Left lobe of liver (tissue), 2 donors: ENCODE measurements at places on chromosomes 3 and 15. TPM values are rescaled to one million over a fixed set of nuclear protein-coding genes. Genes with fewer than 3 reads are reported as not detected.

LYZL4 gene
- total RNA-seq = not detected

NANOGP8 gene
- 0.45 TPM for total RNA-seq

DNA sequence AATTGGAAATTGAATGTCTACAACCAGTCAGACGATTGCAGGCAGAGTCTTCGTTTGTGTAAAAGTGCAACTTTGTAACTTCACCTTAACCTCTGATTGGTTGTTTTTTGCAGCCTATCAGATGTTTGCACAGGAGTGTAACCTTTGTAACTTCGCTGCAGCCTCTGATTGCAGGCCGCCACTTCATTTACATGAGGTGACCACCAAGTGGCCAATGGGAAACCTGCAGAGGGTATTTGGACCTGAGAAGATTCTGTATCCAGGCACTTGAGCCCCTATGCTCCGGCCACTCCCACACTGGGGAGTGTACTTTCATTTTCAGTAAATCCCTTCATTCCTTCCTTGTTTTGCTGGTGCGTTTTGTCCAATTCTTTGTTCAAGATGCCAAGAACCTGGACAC is 68.1 kb upstream of the PFN2 start:
- DNase-seq = no peak

DNA sequence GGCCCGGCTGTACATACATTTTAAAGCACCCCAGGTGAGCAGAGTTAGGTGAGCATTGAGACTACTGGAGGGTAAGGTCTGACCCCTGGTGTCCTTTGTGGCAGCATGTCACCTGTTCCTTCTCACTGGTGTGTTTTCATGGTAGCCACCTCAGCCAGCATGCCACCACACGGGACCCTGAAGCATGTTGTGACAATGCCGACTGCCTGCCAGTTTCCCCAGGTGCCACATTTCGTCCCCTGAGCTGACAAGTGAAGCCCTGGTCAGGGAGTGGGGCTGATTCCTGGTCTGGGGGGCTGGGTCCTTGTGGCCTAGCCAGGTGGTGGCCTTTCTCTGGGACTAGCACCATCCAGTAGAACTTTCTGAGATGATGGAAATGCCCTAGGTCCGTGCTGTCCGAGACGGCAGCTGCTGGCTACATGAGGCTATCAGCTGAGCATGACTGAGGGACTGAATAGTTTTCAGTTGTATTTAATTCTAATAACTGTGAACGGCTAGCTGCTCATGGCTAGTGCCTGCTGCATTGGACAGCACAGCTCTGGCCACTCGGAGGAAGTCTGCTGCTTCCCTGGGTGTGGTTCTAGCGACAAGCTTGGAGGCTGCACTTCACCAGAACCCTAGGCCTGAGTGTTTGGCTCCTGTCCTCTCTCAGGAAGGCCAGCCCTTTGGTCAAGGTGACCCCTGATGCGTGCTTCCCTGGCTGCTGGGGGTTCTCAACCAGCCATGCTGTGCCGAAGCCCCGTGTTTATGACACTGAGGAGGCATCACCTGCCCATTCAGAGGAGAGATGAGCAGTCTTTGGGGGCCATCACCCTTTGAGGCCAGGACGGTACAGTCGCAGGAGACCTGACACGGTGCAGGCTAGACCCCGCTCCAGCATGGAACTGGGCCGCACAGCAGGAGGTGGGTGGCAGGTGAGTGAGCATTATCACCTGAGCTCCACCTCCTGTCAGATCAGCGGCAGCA is 3.9 kb downstream of the C3orf22 start:
- peak; percentile 34 for DNase-seq

- DNase-seq = no peak
Observed at GRCh38 chr15:69861331-69862171, 236.2 kb downstream of the TLE3 start.

DNA sequence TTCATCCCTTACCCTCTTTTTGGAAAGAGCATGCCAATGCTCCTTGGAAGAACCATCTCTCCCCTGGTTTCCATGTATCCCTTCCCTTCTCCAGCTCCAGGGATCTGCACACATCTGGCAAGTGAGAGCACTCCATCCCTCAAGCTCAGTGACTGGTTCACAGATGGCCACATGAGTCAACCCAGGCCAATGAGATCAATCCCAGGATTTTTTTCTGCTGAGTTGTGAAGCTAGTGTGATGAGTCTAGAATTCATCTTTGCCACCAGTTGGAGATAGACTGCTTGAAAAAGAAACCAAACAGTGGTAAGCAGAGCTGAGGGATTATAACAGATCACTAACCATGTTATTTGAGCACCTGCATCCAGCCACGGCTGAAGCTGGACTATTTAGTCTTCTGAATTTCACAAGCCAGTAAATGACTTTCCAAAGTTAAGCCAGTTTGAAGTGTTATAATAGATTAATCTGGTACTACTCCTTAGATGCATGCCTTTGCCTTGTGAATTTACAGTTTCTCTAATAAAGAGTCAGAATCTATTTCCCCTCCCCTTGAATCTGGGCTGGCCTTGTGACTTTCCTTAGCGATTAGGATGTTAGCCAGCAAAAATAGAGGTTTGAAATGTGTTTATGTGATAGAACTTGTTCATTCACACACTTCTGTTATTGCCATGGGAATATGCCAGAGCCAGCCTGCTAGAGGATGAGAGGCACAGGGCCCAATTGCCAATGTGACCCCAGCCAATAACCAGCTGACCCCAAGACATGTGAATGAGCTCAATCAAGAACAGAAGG is 159.8 kb downstream of the WNT5A start:
- no peak for DNase-seq

DNA sequence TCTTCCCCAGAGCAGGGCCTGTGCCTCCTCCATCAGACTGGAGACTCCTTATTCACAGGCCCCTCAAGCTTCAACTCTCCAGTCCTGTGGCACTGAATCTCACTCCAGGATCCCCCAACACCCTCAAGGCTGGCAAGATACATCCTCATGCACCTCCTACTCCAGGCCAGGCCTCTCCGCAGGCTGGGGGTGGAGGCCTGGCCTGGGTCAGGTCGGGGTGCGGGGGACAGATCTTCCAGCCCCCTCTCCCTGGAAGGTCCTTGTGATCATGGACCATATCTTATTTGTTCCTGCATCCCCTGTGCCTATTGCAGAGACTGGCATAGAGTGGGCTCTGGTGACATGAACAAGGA is 147.3 kb downstream of the SMAD6 start:
- no peak for DNase-seq

GRCh38 chr15:31148297-31149087 is 47.0 kb upstream of the TRPM1 start:
- peak; percentile 46 for DNase-seq

DNA sequence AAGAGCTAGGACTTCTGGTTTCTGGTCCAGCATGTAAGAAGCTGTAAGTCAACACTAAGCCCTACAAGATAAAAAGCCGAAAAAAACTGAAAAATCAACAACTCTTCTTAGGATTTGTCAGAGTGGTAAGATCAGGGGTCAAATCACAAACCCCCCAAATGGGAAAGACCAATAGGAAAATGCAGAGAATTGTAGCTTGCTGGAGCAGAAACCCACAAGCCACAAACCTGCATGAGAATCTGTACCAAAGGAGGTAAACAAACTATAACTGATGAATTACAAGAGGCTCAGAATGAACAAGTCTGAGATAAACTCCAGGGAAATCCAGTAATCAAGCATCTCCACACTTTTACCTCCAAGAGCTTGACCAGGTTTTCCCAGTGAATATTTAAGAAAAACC is 36.0 kb downstream of the RFX7 start:
- no peak for DNase-seq

DNA sequence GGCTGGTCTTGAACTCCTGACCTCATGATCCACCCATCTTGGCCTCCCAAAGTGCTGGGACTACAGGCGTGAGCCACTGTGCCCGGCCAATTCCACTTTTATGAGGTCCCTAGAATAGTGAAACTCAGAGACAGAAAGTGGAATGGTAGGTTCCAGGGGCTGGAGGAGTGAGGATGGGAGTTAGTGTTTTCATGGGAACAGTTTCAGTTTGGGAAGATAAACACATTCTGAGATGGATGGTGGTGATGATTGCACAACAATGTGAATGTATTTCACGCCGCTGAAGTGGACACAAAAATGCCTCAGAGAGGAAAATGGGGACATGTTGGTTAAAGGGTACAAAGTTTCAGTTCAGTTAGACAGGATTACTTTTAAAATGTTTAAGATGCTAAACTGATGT is 22.5 kb upstream of the HDAC11 start:
- DNase-seq = no peak

GRCh38 chr15:55834331-55834730 is 91.4 kb upstream of the PRTG start:
- no peak for DNase-seq
